ENCODE measurements at places on chromosomes 6 and 20.

- DNase-seq: no peak
These were observed 105.6 kb downstream of the PREX1 start for GRCh38 chr20:48722002-48722731.

GRCh38 chr6:162181111-162181510 lies 546.5 kb downstream of the PRKN start:
- no peak for DNase-seq

DNA sequence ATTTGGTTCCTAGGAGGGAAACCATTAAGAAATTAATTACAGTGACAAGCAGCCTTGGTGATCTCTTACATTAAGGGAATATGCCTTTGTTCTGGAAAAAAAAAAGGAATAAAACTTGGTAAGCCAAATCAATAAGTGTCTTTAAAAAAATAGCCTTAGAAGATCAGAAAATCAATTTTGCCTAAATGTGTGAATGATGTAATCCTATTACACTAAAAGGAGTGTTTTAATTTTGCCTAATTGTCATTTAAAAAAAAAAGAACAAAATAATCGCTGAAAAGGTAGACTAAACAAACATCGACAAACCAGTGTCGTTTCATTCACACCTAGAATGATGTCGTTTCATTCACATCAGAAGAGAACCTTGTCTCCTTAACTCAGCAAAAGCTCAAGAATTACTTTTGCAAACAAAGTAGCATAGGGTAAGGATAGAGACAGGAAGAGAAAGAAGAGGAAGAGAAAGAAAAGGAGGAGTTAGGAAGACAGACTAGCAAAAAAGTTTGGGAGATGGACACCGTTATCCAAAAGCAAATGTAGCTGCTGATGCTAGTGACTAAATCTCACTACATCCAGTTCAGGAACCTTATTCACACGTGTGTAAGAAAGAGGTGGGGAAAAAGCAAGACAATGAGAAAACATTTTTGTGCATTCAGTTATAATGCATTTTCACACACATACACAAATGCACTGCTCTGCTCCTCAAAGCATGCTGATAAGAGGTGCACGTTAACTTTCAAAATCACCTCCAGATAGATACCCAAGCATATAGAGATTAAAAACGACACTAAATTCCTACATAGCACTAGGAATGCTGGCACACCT lies 60.6 kb downstream of the HIVEP2 start:
- no peak for DNase-seq

GRCh38 chr6:169791721-169792131 lies 40.3 kb downstream of the ERMARD start:
- DNase-seq: no peak

- no peak for DNase-seq
These were observed 7.3 kb upstream of the COL9A1 start for GRCh38 chr6:70310063-70310694.

- DNase-seq: no peak
These were observed 10.0 kb upstream of the L3MBTL3 start for GRCh38 chr6:130008236-130008873.

- no peak for DNase-seq
These were observed 354.8 kb downstream of the ZFAND3 start for GRCh38 chr6:38174315-38174714.

- no peak for DNase-seq
These were observed 40.2 kb downstream of the CNBD2 start for GRCh38 chr20:36008461-36009035.

GRCh38 chr6:138503881-138504680 lies 4.8 kb upstream of the NHSL1 start:
- no peak for DNase-seq

- DNase-seq: no peak
These were observed 506.6 kb downstream of the DHX35 start for GRCh38 chr20:39468703-39469102.

DNA sequence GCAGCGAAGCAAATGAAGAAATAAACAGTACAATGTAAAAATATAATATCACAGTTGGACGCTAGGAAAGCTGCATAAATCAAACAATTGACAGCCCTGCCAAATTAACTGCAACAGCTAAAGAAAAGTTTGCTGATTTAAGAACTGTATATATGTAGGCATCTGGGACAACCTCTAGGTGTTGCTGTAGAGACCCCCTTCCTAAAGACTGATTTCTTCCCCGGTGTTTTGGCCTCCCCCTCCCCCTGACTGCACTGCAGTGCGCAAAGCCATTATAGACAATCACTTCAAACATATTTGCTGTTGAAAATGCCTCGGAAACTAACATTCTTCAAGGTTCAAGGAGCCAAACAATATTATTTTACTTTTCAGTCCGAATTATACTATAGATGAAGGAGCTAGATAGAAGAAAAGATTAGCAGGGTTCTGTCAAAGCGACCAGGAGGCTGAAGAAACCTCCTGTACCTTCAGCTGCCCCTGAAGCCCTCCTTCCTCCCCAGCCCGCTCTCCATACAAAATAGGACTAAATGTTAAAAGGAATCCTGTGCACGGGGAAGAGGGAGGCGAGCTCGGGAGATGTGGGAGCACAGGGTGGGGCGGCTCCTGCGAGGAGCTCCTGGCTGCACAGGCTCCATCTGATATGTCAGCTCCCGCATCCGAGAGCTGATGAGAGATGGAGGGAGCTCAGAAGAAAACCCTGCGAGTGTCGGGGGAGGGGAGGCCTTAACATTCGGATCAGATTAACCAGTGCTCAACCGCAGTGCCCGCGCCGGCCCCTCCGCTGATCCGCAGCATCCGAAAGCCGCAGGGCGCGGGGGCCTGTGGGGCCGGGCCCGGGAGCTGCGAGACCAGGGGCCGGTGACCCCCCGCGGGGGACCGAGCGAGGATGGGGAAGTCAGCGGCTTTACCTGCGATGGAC lies 822 bp downstream of the ELOVL4 start:
- DNase-seq: no peak

DNA sequence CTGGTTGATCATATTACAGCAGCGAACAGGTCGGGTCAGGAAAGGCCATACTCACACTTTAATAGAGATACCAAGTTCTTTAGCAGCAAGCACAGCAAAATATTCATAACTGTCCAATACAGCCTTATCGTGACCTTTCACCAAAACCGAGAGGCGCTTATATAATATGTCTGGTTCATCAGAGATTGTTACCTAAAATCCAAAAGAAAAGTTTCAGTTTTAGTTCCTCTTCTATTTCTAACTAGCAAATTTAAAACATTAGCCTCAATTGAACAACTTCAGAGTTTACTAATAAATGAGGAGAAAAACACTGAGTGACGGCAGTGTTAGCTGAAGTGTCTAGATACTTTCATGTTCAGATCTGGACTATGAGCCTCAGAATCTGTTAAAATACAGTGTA lies 5.9 kb downstream of the MRPS10 start:
- no peak for DNase-seq

DNA sequence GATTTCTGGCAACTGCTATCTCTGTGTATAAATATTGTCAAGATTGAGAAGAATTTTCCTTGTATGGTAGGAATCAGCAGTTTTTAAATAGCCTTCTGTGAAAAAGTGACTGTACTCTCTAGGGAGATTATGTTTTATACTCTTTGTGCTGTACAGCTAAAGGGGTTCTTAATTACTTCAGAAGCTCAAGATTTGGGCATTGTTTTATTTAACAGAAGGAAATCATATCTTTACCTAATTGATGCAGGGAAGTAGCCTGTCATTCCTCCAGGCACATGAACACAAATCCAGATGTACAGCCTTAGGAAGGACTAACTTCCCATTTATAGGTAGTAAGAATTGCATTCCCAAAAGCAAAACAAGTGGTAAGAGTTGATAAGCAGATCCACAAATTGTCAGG lies 1.3 kb downstream of the CALHM5 start:
- no peak for DNase-seq

DNA sequence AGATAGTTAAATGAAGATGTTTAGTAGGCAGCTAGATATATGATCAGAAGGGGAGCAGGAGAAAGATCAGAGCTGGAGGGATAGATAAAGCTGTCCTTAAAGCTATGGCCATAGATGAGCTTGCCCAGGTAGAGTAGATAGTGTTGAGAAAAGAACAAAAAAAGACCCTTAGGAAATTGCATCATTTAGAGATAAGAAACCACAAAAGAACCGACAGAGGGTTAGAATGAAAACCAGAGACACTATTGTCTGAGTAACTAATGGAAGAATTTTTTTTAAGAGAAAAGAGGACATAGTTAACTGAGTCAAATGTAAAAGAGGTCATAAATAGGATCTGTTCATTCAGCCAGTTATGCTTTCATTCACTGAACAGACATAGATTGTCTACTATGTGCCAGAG lies 101.8 kb downstream of the TNFAIP3 start:
- DNase-seq: no peak

GRCh38 chr6:156701966-156702365 lies 75.2 kb upstream of the ARID1B start:
- no peak for DNase-seq

DNA sequence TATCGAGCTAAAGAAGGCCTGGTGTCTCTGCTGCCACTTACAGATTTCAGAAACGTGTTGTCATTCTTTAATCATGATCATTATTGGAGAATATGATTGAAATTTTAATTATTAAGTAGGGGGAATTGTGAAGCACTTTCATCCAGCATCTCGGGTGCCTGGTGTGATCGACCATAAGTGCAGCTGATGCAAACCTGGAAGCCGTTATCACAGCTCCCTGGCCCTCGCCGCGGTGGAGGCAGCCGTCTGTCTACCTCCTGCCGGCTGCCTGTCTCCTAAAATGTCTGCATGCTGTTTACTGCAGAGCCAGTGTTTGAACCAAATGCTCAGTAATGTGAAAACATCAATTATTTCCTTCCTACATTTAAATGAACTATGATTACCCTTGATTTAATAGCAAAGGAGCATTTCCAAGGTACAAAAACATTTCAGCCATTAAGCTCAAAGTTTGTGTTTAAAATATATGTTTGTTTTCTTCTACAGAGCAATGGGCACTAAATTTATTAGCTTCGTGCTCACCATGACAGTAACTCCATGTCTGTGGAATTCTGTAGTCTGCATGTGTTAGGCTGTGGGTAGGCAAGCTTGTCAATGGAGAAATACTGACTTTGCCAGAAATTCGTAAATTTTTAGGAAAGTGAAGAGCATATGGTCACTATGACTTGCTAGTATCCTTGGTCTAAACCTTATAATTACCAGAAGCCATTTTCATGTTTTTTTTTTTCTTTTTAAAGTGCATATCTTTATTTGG lies 184.5 kb upstream of the AGPAT4 start:
- DNase-seq: no peak

DNA sequence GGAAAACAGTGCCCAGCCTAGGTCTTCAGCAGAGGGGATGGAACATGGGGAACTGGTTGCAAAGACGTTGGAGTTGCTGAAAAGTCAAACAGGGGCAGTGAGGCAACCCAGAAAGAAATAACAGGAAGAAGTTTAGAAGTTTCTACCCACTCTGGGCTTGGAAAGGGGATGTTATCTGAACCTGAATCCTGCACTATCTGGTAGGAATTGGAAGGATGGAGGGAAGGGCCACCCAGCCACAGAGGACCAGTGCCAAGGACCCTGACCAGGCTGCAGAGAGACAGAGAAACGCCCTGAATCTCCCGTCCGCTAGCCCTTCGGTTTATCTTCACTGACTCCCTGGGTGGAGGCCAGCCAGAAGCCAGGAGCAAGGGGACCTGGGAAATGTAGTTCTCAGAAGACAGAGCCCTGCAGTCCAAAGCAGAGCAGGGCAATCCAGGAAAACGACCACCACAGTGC lies 217.3 kb upstream of the RREB1 start:
- no peak for DNase-seq

DNA sequence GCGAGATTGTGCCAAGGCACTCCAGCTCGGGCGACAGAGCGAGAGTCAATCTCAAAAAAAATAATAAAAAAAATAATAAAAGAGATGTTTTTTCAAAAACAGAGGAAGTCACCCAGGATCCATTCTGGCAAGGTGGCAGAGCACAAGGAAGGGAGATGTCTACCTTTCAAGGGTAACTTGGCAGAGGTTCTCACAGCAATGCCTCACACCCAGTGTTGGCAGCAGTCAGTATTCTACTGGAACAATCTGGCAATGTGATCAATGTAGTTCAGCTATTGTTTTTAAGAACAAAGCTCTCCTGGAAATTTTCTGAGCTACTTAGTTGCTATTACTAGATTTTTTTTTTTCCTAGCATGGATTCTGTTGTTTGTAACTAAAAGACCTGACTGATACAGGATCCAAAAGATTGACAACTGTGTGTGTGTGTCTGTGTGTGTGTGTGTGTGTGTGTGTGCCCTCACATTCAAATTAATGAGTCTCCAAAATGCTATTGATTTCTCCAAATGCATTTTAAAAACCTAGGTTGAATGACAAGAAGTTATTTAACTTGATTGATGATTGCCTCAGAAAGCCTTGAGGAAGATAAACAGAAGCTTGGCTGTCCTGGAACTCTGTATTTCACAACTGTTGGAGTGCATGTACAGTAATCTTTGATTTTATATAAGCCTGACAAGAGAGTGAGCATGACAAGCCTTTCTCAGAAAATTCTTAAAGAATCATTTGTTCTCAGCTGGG lies 114.1 kb upstream of the RREB1 start:
- no peak for DNase-seq

- no peak for DNase-seq
These were observed 38.6 kb downstream of the SMLR1 start for GRCh38 chr6:130865793-130866192.

DNA sequence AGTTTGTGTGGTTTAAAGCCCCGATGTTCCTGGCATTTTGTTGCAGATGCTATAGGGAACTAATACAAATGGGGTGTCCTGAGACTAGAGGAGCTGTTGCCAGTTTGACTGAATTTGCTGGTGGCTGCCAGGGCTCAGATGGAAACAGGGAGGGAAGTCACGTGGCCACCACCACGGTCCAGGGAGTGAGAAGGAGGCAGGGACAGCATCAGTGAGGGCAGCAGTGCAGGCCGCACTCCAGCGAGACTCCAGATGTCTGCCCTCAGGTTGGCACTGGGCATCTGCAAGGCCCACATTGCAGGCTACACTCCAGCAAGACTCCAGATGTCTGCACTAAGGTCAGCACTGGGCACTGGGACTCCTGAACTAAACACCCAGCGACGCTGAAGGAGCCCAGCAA lies 86.2 kb downstream of the RAMACL start:
- no peak for DNase-seq

GRCh38 chr6:157461000-157461915 lies 80.3 kb downstream of the ZDHHC14 start:
- no peak for DNase-seq

DNA sequence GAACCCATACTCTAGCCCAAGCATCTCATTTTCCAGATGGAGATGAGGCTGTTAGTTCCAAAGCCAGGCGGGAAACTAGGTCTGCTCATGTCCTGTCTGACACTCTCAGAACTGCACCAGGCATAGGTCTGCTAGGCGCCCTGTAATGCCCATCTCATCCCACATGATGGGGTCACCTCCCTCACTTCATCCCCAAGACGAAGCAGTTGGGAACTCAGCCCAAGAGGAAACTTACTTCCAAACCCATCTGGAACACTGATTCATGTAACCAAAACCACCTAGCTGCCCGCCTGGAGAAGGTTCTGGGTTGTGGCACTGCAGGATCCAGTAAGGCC lies 119.4 kb upstream of the PRND start:
- DNase-seq: no peak

GRCh38 chr6:61711849-61712248 lies 574.2 kb downstream of the KHDRBS2 start:
- no peak for DNase-seq

GRCh38 chr20:25035921-25036320 lies 22.0 kb downstream of the ACSS1 start:
- no peak for DNase-seq
